ENCODE measurements at places on chromosomes 16 and 17.

DNA sequence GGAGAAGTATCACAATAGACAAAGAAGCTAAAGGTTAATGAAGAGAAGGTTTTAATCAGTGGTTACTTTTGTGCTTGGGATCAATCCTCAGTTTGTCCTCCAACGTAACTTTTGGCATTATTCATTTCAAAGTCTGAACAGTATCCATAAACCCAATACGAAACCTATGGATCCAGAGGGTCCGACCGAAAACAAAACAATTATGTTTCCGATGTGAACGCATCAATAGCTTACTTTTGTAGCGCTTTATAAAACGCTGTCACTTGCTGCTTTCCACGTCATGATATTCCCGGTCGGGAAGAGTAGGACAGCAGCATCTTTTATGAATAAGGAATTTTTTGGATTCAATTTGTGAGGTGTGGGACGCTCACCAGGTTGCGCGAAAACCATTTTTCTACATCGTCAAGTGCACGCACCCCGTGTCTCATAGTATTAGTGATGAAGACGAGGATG is 383.8 kb downstream of the ZFHX3 start:
- no peak for DNase-seq

DNA sequence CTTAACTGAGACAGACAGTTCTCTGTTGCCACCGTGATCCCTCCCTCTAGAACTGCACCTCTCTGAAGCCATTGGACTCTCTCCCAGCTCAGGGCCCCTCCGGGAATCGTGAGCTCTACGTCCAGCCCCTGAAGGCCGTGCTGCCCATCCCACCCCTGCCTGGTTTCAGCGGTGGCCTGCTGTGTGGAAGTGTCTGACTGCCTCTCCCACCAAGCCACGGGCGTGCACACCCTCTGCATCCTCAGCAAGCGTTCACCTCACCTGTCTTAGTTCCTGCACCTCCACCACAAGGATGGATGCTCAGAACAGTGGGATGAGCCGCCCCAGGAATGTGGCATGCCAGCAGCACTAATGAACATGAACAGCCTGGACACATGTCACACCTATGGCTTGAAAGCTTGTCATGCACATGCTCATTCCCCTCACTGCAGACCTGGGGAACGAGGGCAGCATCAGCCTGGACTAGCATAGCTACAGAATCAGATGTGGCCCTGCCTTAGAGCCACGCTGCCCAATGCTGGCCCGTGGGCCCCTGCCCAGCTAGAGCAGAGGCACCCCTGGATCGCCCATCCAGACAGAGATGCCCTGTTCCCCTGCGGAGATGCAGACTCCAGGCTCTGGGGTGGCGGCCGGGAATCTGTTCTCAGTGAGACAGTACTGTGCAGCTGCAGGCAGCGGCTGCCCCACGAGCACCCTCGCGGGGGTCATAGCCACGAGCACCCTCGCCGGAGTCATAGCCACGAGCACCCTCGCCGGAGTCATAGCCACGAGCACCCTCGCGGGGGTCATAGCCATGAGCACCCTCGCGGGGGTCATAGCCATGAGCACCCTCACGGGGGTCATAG is 73.7 kb upstream of the CHMP6 start:
- DNase-seq = no peak

DNA sequence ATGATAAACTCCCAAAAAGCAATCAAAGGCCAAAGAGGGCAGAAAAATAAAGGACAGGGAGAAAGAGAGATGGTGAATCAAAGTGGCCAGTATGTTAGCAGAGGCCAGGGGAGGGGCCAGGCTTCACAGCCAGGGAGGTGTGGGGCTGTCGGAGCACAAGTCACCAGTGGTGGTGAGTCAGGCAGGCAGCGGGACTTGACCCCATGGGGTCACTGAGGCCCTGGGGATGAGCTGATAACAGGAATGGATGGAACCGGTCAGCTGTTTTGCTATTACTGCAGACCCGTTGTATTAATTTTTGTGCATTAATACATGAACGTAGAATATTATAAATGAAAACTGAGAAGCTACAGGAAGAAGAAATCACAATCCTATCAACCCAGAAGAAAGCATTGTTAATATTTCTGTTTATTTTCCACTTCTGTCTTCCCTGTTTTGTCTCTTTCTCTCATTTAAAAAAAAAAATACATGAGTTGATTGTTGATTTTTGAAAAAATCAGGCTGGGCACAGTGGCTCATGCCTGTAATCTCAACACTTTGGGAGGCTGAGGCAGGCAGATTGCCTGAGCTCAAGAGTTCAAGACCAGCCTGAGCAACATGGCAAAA is 106.9 kb downstream of the SOCS1 start:
- DNase-seq = no peak

- no peak for DNase-seq
These were observed 14.2 kb downstream of the RNF112 start for GRCh38 chr17:19424934-19425868.

DNA sequence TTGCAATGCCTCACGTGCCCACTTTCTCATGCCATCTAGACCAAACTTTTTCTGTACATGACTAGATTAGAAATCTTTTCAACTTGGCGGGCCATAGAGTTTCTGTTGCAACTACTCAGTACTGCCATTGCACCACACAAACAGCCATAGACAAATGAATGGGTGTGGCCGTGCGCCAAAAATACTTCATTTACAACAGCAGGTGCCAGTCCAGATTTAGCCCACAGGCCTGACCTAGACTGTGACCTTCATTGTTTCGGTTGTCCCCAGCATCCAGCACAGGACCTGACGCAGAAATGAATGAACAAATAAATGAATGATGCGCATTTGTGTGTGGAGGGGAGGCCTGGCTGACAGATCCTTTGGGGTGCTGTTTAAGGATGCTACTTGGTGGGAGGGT is 14.3 kb upstream of the PDK2 start:
- no peak for DNase-seq

GRCh38 chr16:51696376-51696775 is 545.3 kb upstream of the SALL1 start:
- no peak for DNase-seq

- DNase-seq = no peak
These were observed 73.1 kb downstream of the KSR1 start for GRCh38 chr17:27529230-27529796.

GRCh38 chr17:7176841-7177190 is 2.4 kb downstream of the ASGR1 start:
- DNase-seq = no peak

DNA sequence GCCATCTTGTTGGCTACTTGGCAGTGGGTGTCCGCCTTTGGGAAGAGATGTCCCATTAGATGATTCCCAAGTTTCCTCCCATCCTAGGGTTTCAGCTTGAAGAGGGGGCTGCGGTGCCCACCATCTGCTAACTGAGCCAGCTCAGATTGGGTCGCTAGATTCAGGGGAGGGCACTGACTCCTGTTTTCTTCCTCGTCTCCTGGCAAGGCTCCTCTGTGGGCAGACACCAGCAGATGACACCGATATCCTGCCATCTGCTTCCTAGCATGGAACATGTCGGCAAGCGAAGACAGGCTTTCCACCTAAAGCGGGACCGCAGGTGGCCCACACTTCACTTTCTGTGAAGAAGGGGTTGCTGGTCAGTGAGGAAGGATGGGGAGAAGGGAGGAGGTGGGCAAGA is 27.3 kb downstream of the C17orf75 start:
- DNase-seq = no peak

- DNase-seq = no peak
These were observed 15.8 kb upstream of the MYO15B start for GRCh38 chr17:75571885-75572215.

DNA sequence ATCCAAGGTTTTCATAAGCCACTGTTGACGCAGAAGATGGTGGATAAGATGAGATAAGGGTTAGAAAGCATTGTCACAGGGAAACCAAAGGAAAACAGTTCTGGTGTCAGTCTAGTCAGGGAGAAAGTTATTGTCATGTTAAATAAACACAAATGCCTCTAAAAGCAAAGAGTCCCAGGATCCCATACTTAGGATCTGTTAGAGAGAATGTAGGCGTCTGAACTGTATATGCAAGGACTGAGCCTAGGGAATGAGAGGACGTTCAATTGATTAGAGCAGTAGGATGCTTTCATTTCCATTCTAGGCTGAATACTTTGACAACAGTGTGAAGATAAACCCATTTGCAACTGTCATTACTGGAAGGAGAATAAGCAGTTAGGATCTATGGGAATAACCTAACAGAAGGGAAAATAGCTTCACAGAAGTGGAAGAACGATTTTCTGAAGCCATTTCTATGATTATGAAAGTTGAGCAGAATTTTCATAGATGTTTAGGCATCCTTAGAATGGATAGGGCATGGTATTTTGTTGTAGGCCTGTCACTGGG is 1149.1 kb upstream of the CDH8 start:
- no peak for DNase-seq

DNA sequence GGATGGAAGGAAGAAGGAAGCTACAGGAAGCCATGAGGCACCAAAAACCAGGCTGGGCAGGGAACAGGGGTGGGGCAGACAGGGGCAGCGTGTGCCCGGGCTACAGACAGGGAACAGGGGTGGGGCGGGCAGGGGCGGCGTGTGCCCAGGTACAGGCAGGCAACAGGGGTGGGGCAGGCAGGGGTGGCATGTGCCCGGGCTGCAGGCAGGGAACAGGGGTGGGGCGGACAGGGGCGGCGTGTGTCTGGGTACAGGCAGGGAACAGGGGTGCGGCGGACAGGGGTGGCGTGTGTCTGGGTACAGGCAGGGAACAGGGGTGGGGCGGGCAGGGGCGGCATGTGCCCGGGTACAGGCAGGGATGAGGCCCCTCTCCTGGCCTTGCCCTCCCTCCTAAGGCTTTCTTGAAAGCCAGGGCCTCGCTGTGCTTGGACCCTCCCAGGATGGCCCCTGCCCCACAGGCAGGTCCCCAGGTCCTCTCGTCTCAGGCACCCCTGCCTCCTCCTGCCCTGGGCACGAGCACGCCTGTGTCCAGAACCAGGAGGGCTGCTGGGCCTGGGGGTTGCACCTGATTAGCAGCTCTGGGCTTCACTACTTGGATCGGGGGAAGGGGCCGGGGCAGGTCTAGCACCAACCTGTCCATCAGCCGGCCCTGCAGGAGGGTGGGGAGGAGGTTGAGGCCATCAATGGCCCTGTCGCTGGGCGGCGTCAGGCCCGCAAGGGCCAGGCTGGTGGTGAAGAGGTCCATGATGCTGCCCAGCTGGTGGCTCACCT is 14.5 kb upstream of the APRT start:
- DNase-seq = no peak

GRCh38 chr16:66902648-66903543 is 15.8 kb downstream of the CDH16 start:
- no peak for DNase-seq

GRCh38 chr16:71345031-71345430 is 13.5 kb upstream of the CALB2 start:
- DNase-seq = no peak

GRCh38 chr16:69188716-69189115 is 1.8 kb downstream of the SNTB2 start:
- no peak for DNase-seq

DNA sequence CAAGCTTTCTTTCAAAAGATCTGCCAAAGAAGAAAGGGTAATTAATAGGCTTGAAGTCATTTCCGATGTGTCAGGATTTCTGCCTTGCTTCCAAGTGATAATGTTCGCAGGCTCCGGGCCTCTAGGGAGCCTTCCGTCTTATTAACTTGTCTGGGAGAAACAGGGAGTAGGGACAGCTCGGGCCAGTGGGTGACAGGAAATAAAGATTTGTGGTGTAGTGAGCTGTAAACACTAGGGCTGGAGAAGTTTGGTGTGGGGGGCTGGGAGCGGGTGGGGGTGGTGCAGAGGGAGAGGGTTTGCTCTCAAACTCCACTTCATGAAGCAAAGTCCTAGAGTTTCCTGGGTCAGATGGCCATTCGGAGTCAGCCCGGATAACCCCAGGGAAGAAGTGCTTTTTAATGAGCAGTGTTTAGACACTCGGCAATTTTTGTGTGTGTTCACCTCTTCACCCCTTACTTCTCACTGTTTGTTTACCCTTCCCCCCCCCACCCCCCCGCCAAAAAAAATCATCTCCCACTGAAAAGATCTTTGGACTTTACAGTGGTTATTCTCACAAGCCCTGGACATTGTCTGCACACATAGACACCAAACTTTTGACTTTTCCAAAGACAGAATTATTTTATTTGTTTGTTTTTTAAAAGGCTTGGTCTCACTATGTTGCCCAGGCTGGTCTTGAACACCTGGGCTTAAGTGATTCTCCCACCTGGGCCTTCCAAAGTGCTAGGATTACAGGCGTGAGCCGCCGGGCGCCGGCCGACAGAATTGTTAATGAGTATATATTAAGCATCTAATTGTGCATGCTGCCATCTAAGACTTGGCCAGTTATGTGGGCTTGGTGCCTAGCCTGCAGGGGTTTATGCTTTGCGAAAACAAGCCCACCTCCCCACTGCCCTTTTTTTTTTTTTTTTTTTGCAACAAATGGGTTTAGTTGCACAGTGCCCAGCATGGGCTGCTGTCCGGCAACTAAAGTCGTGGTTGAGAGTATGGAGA is 196.4 kb downstream of the CCDC182 start:
- no peak for DNase-seq

Measured in head of caudate nucleus (tissue), 42 donors.